Iris pigment epithelial cell (primary cell): ENCODE measurements at places on chromosomes 6 and 20.

DNA sequence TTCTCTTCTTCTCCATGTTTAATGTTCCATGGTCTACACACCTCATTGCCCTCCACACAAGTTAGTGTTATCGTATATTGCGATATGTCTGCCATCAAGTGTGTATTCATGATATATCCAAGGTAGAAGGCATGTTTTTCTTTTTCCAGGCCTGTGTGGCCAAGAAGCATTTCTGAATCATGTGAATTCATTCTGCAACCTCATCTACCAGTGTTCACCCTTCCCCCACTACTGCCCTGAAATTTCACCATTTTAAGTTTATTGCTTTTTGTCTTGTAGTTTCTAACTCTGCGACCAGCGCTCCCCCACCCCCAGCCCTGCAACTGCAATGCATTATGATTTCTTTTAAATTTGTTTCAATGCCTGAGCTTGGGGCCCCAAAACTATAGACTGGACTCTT lies 618.0 kb upstream of the FLRT3 start:
- no peak for DNase-seq

DNA sequence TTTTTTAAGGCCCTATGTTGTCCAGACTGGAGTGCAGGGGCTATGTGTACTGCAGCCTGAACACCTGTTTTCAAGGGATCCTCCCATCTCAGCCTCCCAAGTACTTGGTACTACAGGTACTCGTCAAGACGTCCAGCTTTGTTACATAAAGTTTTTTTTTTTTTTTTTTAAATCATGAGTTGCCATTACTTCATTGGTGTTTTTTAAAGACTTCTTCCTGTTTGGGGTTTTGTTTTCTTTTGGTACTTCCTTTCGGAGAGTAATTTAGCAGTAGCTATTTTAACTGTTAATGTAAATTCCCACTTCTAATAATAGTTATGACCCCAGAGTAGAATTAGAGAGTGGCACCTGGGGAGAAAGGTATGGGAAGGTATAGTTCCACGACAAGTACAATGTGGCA lies 10.5 kb downstream of the ZNFX1 start:
- DNase-seq: no peak

- no peak for DNase-seq
Measured at GRCh38 chr20:24158281-24158680, 169.7 kb upstream of the GGTLC1 start.

DNA sequence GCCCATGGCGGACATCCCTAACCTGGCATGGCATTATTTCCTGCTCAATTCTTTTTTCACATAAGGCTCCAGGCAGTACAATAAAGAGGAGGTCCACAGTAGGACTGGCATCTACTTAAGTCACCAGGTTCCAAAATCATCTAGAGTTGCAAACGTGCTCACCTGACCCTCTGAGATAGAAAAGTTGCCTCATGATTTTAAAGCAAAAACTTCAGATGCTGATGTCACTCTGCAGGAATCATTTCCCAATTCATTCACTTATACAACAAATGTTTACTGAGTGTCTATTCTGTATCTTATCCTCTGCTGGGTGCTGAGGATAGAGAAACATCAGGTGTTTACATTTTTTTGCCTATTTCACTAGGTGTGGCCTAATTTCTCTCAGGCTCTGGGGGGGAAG lies 2.2 kb downstream of the ADGRF4 start:
- no peak for DNase-seq

- no peak for DNase-seq
Measured at GRCh38 chr6:100382767-100383195, 81.9 kb downstream of the SIM1 start.

DNA sequence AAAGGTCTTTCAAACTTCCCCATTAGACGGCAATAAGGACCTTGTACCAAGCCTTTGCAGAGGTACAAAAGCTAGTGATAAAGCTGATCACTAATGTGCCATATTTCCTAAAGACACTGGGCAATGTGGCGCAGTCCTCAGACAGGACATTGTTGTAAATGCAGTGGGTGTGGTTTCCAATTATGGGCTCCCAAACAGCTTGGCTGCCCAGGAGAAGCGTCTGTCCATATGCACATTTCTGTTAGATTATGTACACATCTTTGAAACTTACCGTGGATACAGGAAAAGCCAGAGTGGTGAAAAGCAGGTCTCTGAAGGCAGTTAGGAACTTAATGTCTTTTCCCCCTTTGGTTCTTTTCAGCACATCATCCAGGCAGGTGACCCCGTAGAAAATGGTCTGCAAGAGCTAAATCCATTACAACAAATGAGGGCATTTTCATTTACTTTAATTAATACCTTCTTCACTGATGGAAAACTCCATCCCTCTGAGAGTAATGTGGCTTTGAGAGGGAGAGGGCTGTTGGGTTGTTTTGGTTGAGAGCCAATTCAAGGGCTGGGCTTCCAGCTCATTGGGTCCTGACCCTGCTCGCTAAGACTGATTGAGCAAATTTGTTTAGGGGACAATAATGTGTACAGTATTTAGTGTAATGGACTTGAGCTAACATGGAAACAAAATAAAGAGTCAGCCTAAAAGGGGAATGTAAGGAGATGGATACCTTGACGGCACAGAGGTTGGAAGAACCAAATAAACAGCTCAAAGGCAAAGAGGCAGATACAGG lies 10.4 kb downstream of the ADTRP start:
- DNase-seq: no peak

DNA sequence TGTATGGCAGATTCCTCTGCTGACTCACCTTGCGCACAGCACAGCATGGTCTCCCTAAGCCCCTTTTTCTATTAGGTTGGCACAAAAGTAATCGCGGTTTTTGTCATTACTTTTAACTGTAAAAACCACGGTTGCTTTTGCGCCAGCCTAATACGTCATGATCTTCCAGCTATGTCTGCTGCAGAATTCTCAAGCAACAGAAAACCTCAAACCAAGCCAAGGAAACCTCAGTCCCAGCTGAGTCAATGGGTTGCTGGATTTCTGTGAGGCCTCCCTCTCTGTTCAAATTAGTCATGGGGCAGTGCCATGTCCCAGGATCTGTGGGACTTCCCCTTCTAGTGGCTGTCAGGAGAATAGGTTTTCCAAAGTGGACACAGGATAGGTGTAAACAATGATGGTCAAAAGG lies 15.7 kb upstream of the ENPP1 start:
- DNase-seq: peak; percentile 3
